ENCODE measurements at places on chromosomes 3 and 15. TPM values are rescaled to one million over a fixed set of nuclear protein-coding genes. Genes with fewer than 3 reads are reported as not detected.

- peak; percentile 65 for DNase-seq
Observed at GRCh38 chr3:195863121-195864061, 45.0 kb downstream of the TNK2 start.

DNA sequence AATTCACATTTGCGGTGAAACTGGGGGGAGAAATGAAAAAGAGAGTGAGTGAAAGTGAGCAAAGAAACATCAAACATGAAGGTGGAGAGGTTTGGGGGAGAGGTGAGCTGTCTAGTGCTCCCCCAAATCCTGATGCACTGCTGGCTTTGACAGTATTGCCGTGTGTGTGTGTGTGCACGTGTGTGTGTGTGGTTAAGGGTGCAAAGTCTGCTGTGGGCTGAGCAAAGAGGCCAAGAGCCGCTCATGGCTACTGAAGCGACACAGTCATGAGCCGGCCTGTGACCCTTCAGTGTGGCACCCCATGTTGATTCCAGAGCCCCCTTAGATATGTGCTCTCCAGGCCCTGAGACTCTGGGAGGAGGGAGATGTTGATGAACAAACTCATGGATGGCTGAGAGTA, 94.3 kb downstream of the DGKG start:
- no peak for DNase-seq

GRCh38 chr3:4030624-4031023, 231.4 kb downstream of the LRRN1 start:
- no peak for DNase-seq

The ZBTB47 gene
- total RNA-seq: 3.0 TPM

GRCh38 chr3:174957081-174957480, 97.9 kb downstream of the NAALADL2 start:
- no peak for DNase-seq

The AMIGO3 gene
- total RNA-seq: 1.3 TPM

DNA sequence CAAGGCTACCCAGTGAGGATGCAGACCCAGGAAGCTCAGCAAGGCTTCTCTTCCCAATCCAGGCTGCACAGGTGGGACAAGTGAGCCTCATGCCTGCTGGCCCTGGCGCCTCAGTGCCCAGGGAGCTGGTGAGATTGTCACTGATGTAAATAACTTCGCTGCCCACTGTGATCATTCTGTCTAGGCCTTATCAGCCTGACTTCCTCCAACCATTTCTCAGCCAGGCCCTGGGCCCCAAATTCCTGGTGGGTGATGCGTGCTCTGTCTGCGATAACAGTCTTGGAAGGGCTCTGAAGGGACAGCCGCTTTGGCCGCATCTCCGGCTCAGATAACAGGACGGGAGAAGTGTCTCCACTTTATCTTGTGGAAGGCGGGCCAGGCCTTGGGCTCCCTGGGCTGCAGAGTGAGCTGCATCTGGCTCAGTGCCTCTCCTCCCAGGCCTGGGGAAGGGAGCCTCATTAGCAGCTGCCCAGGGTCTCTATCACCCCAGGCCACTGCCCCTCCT, 2.2 kb upstream of the FBLN2 start:
- no peak for DNase-seq

DNA sequence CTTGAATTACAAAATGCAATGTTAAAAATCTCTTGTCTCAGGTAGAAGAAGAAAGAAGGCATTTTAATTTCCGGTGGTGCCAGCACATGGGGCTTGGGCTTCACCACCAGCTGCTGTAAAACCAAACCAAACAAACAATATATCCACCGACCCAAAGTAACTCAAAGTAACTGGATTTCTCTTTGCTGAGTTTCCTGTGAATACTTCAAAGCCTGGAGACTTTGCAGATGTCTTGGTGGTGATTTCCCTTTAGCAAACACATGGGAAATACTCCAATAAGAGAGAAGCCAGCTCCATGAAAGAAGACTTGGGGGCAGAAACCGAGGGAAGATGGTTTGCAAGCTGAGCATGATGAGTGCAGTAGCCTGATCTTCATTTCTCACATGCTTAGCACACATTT, 62.6 kb downstream of the EIF4E3 start:
- no peak for DNase-seq

- no peak for DNase-seq
Observed at GRCh38 chr3:126394179-126394976, at the start of gene CFAP100. TSS of gene CFAP100 (plus strand) at chr3:126394909. CDS start at chr3:126396001, 1,092 bp downstream.

DNA sequence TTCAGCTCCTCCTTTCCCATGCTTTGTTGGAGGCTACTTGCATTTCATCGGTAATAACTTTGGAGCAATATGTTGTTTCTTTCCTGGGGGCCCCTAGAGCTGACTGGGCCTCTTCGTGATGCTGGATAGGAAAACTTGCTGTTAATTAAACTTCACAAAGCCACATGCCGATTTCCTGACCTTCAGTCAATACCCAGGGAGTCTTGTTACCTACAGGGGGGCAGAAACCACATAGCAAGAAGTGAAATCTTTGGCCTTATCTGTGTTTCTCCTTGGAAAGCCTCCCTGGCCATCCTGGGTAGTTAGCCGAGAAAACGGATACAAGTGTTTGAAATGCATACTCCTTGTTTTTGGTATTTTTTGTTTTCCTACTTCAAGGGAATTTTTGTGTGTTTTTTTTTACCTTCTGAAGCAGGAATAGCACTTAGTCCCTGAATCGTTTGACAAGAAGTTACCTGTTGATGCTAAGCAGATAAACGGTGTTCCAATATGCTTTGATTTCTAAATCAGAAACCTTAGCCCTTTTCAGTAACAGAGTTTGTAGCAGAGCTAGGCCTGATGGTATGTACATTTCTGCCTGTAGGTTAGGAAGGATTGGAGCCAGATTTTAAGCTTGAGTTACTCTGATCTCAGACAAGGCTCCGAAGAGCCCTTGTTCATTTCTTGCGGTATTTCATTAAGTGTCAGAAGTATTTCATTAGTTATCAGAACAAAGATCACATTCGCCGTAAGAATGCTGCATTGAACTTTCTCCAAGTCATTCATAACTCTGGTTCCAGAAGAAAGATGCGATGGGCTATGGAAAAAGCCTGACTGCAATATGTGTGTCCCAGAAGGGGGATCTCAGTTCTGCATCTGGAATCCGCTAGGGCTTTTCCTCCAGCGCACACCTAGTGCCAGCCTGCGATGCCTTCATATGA, 111.5 kb downstream of the THSD4 start:
- DNase-seq: no peak

The PDZRN3 gene
- total RNA-seq: not detected

GRCh38 chr15:52115598-52116427, 3.2 kb upstream of the BCL2L10 start:
- no peak for DNase-seq

GRCh38 chr3:127964053-127964452, 49.0 kb downstream of the KBTBD12 start:
- DNase-seq: no peak

The HYKK gene
- total RNA-seq: not detected

The ANKRD34C gene
- not detected for total RNA-seq

The GPR176 gene
- total RNA-seq: not detected

The ANKRD63 gene
- total RNA-seq: not detected

The SLC7A14 gene
- not detected for total RNA-seq

GRCh38 chr3:70606018-70606417, 293.6 kb upstream of the MDFIC2 start:
- no peak for DNase-seq
